ENCODE measurements at places on chromosomes 1 and 21.
A peak's percentile ranks its signal among the peaks of the same experiment; 100 is the strongest.

DNA sequence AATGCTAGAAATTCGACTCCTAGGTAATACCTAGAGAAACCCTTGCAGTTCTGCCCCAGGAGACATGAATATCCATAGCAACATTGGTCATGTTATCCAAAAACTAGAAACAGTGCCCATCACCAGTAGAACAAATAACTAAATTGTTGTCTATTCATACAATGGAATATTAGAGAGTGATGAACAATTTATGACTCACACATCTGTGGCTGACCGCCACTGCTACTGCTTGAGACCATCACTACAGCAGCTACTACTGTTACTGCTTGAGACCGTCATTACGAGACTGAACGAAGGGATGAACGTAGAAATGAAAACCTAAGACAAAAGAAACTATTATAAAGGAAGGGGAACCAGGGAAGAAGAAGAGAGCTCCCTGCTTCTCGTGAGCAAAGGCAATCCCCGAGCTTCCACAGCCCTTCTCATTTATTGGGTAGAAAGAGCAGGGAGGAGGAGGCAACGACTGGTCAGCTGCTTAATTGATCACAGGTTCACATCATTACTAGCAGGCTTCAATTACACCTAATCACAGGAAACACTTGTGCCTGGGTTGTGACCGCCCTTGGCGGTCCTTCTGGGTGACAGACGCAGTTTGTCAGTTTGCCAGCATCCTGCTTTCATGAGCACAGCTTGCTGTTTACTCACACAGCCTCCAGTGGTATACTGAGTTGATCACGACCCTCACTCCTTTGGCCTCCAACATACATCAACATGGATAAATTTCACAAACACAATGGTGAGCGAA lies 14.1 kb upstream of the PADI4 start:
- no peak for DNase-seq

GRCh38 chr1:153763365-153764225 lies 11.6 kb upstream of the SLC27A3 start:
- DNase-seq: no peak

- no peak for DNase-seq
Observed at GRCh38 chr1:70675737-70676156, 264.7 kb downstream of the CTH start.

DNA sequence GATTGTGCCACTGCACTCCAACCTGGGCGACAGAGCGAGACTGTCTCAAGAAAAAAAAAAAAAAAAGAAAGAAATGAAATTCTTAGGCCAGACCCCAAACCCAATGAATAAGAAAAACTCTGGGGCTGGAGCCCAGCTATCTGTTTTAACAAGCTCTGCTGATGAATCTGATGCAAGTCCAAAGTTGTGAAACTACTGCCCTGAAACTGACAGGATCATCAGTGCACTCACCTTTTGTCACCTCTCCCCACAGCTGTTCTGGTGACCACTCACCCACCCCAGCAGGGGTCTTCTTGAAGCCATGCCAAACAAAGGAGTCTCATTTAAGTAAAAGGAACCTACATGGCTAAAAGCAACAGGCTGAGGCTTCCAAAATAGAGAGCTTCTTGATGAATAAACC lies 8.4 kb downstream of the PABPC4 start:
- no peak for DNase-seq

- DNase-seq: no peak
Observed at GRCh38 chr1:8425150-8425780, 107.4 kb downstream of the SLC45A1 start.

GRCh38 chr1:1422465-1423244 lies 1.6 kb upstream of the ANKRD65 start:
- peak; percentile 23 for DNase-seq

GRCh38 chr1:54763816-54764132 lies 549 bp downstream of the PARS2 start:
- DNase-seq: no peak

GRCh38 chr1:180893614-180894013 lies 19.1 kb upstream of the KIAA1614 start:
- no peak for DNase-seq
